ENCODE measurements at places on chromosomes 5 and 9.

DNA sequence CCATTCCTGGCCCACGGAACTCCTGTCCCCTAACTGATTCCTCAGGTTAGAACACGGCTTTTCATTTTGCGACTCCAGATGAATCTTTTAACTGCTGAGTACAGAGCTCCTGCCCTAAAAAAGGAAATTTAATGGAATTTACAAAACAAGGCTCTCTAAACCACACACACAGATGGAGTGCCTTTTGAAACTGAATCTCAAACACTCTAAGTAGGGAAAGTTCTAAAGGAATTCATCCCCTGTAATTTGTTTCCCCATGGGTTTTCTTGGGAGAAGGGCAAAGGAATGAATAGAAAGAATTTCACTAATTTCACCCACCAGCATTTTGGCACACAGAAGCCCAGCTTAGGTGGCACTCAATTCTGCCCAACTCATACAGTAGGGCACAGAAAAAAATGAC lies 106.5 kb downstream of the THBS4 start:
- no peak for DNase-seq

DNA sequence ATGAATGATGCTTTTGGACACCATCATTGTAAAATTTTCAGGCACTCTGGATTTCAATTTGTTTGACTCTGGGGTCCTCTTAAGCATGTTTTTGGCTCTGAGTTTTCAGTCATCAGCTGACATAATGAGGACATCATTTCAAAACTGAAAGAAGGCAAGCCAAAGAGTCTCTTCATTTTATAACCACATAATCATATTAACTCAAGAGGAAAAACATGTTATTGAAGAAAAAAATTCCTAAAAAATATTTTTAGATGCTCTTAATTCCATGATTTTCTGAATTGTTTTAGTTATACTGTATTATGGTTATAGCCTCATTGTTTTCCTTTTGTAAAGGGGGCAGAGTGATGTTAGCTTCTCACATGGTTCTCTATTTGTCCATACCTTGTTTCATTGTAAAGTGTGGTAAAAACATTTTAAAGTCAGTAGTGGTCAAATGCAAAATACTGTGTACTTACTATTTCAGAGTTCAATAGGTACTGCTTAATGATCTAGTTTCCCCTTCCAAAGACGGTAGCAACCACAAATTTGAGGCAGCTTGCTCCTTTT lies 472.1 kb downstream of the DMRT2 start:
- DNase-seq = no peak

GRCh38 chr5:149153751-149154610 lies 12.7 kb downstream of the ABLIM3 start:
- DNase-seq = no peak

- no peak for DNase-seq
These were observed 483.7 kb upstream of the RIOK2 start for GRCh38 chr5:97666783-97667182.

DNA sequence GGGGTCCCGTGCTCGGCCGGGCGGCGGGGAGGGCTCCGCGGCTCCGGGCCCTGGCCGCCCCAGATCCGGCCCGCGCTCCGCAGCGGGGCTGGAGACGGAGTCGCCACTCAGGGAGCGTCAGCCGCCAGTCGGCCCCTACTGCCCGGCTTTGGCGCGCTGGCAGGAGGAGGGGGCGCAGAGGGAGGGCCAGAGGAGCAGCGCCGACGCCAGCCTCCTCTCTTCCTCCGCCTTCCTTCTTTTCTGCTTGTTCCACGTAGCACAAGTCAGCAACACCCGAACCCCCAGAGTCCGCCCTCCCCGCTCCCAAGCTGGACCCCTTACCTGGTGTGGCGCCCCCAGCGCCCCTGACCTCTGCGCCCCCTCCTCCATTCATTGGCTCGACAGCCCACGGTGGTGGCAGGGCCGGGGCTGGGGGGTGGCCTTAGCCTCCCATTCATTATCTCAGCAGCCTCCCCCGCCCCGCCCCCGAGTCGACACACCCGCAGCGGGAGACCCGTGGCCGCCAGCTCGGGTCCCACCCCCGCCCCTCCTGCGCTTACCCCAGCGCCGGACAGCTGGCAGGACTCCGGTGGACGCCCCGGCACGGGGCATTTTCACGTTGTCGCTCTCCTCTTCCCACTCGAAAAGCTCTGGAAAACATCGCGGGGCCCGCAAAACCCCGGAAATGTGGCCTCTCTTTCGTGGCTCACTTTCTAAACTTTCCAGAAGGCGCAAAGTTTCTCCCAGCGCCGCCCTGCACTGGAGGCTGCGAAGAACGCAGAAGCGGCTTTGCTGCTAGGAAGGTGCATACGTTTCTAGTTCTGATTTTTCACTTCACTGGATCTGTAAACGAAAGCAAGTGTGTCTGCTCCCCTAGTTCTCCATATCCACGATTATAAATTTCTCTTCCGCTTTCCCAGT lies at the start of gene LPAR1:
TSS of gene LPAR1 (minus strand) at position 140 of the 900 bp plus-strand sequence. CDS start 66,353 bp downstream, outside the sequence.
- no peak for DNase-seq

DNA sequence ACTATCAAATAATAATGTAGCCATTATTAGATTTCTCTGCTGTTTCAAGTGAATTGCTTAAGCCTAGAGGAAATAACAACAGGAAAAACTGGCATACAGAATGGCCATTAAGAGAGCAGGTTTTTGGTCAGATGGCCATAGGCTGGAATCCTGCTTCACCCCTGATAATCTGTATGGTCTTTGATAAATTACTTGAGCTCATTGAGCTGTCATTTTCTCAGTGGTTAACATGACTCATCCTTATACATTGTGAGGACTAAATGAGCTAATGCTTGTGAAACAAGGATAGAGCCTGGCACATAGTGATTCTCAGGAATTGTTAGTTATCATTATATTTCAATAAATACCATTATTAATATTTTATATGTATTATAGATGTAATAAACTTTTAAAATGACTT lies 516.5 kb downstream of the KIF4B start:
- no peak for DNase-seq

GRCh38 chr5:115626445-115626823 lies 598 bp upstream of the TMED7 start:
- DNase-seq = no peak

DNA sequence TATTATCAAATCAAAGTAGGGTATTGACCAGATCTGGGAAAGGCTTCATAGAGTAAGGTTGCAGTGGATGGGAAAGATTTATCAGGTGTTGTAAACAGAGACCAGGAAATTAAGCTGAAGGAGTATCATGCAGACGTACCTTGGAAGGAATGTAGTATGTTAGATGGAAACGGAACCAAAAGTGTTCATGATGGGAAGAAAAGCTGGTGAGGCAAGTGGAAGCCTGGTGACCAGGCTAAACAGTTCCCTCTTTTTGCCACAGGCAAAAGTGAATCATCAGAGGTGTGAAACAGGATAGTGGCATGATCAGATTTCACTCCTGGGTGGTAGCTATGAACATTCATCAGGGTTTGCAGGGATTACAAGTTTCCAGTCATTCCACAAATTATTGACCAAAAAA lies 780.1 kb upstream of the DMAC1 start:
- no peak for DNase-seq

- no peak for DNase-seq
These were observed 175.2 kb downstream of the CACNA1B start for GRCh38 chr9:138052635-138053320.

GRCh38 chr9:83219924-83220438 lies 157.0 kb upstream of the RASEF start:
- no peak for DNase-seq

- DNase-seq = no peak
These were observed 27.6 kb downstream of the ZDHHC11B start for GRCh38 chr5:756865-757345.

DNA sequence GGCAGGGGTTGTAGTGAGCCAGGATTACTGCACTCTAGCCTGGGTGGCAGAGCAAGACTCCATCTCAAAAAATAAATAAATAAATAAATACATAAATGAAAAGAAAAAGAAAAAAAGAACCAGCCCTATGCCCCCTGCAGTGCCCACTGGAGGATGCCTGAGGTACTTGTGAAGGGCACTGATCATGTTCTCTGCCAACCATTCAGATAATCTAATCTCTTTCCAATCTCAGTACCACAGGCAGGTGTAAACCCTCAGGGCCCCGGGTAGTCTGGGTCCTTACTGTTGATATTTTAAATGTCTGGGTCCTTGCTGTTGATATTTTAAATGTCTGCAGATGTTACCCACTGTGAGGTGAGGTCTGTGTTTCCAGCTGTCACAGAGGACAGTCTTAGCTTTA lies 321.8 kb upstream of the ADCY2 start:
- no peak for DNase-seq

DNA sequence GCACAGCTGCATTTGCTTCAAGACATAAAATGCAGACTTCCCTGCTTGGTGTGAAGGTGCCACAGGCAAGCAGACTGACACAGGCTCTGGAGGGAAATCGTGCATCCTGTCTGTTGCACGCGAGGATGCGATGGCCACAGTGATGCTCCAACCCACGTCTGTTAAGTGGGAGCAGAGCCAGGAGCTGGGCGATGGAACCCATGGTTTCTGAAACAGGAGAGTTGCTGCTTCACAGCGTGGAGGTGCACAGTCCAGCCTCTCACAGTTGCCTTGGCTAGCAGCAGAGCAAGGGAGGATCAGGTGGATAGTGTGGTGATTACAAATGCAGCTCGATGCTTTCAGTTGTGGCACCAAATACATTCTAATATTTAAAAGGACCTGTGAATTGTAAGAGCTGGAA lies 108.8 kb downstream of the TENT4A start:
- DNase-seq = no peak

DNA sequence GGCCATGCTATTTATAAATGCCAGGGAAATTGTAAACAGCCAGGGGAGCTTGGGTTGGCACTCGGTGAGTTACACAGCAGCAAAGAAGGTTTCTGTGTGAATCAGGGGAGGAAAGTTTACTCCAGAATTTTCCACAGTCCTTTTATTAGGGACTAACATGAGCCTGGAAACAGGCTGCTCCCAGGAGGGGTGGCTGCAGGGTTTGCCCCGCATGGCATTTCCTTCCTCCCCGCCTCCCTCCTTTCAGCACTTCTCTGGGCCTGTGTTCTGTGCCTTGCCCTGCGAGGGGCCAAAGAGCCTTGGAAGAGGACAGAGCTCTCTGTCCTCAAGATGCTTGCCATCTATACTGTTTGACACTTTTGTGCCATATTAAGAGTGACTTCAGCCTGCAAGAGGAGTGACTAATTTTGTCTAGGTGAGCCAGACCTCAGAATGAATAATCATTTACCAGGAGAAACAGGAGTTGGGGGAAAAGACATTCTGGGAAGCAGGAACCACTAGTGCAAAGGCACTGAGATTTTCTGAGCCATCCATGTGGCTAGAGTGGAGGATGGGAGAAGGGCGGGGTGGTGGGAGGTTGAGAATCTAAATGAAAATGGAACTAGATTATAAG lies 1.8 kb downstream of the GSN start:
- DNase-seq = no peak

DNA sequence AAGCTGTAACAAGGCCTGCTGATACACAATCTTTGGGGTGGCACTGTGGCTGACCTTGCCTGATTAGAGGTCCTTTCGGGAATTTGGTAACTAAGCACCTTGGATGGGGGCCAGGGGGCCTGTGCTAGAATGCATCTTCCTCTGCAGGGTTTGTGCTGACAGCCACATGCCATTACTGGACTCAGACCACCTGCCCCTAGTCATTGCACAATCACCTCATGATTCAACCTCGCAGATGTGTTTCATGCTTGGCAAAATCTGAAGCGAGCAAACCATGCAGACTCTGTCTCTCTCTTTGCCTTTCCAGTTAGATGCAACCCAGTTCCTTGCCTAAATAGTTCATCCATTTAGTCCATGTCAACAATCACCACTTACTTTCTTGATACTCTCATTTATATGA lies 96.5 kb upstream of the ERCC6L2 start:
- peak; percentile 52 for DNase-seq

- DNase-seq = no peak
These were observed 3.2 kb downstream of the CEL start for GRCh38 chr9:133065070-133065388.

GRCh38 chr5:150626853-150627276 lies 13.6 kb upstream of the SYNPO start:
- DNase-seq = no peak

GRCh38 chr5:36416605-36417004 lies 114.9 kb upstream of the RANBP3L start:
- no peak for DNase-seq

- no peak for DNase-seq
These were observed 243.2 kb downstream of the FSTL4 start for GRCh38 chr5:133368916-133369783.

GRCh38 chr5:128169401-128170017 lies 85.9 kb downstream of the SLC12A2 start:
- no peak for DNase-seq

GRCh38 chr9:33619666-33620404 lies 95.8 kb downstream of the ANKRD18B start:
- DNase-seq = peak; percentile 81

- DNase-seq = peak; percentile 10
These were observed 35.3 kb upstream of the SPDL1 start for GRCh38 chr5:169548315-169548714.

- DNase-seq = no peak
These were observed 544.2 kb upstream of the DAP start for GRCh38 chr5:11305245-11305644.

GRCh38 chr5:146770980-146771379 lies 107.6 kb downstream of the PPP2R2B start:
- no peak for DNase-seq

- no peak for DNase-seq
These were observed 235.8 kb downstream of the ROR2 start for GRCh38 chr9:91714020-91714806.

DNA sequence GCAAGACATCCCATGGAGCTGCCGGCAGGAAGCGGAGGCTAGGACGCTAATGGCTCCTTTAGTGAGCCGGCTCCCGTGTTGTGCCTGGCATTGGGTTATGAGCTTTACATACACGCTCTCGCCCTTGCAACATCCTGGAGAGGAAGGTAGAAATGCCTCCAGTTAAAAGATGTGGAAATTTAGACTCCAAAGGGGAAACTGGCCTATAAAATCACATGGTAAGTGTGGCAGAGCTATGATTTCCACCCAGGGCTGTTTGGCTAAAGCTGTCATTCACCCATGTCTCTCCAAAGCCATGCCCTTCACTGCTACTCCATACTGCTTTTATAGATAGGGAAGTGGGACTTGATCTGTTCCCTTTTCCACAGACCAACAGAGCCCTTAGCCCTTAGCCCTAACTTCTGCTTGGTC lies 5.2 kb downstream of the GM2A start:
- DNase-seq = no peak

All from HFF-Myc (cell line).